GM12892 (cell line): ENCODE measurements at places on chromosomes 12 and 14.

- DNase-seq = no peak
Observed at GRCh38 chr12:14695715-14696141, 671 bp downstream of the GUCY2C start.

DNA sequence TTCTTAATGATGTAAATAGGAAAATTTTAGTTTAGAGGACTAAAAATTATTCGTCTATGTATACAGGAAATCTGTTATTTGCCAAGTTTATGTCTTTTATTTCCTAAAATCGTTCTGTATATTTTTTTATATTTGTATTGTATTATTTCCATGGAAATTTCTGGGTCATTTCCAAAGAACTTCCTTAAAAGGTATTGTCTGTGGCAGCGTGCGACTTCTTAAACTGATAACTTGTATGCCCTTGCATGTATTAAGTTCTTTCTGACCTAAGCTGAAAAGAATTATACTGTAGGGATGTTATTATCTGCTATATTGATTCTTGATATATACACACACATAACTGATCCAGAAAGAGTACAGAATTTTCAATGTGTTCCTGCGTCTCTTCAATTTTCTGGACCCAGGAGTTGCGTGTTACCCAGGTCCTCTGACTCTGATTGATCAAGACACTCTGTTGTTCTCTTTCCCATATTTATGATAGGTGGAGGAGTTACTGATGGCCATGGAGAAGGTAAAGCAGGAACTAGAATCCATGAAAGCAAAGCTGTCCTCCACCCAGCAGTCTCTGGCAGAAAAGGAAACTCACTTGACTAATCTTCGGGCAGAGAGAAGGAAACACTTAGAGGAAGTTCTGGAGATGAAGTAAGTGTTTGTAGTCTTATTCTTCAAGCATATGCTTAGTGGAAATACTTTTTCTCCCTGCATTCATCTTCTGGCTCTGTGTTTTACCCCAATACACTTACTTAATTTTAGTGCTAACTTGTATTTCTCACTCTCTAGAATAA, 298.5 kb downstream of the ERC1 start:
- DNase-seq = no peak

GRCh38 chr12:19440019-19440858, 947 bp downstream of the AEBP2 start:
- DNase-seq = peak; percentile 46

DNA sequence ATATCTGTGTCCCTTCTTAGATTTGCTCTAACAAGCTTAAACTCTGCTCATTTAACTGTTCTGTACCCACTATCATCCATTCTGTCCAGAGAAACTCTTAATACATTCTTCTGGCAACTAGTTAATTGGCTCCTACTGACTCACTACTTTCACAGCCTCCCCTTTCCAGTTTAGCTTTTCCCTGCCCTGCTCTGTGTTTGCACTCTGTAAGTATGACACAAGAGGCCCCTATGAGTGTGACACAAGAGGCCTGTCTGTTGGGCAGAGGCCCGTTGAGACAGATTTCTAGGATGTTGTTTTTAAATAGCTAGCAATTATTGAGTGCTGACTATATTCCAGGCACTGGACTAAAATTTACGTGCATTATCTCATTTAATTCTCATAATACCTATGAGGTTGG, 246.0 kb upstream of the DAAM1 start:
- DNase-seq = no peak

GRCh38 chr14:53979113-53979681, 22.6 kb upstream of the BMP4 start:
- no peak for DNase-seq

- no peak for DNase-seq
Observed at GRCh38 chr12:101642115-101643067, 47.6 kb downstream of the MYBPC1 start.

GRCh38 chr12:128914908-128915563, 61.8 kb downstream of the GLT1D1 start:
- no peak for DNase-seq

DNA sequence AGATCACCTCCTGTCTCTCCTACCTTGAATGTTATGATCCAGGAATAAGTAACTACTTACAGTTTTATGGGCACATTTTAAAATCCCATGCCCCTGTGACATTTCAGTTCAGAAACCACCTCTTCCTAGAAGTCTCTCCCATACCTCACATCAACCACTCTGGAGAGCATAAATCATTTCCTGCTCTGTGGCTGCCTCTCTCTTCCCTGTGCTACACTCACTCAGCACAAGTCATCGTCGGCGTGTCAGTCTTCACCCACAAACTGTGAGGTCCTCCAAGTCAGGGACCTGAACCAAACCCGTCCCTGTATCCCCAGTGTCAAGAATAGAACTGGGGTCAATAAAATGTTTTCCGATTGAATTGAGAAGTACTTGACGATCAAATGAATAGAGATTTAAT, 863.3 kb downstream of the BCL11B start:
- no peak for DNase-seq

- no peak for DNase-seq
Observed at GRCh38 chr14:98195256-98195655, 1076.7 kb downstream of the BCL11B start.

GRCh38 chr12:54294152-54294952, 6.5 kb downstream of the NFE2 start:
- DNase-seq = peak; percentile 66

DNA sequence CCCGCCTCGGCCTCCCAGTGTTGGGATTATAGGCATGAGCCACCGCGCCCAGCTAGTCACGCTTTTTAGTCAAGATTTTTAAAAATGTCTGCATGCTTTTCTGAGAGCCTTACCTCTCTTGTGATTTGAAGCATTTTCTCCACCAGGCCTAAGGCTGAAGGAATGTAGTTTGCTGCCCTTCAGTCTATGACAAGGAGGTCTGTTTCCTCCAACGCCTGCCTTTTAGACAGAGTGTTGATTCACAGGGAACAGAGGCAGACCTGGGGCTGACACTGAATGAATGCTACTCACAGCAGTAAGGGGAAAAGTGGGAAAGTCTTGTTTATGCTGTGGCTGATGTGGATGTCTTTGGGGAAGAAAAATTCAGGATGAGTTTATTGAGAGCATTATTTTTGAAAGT, 27.2 kb upstream of the MDM2 start:
- no peak for DNase-seq

GRCh38 chr12:119115296-119115905, 63.3 kb upstream of the HSPB8 start:
- no peak for DNase-seq

DNA sequence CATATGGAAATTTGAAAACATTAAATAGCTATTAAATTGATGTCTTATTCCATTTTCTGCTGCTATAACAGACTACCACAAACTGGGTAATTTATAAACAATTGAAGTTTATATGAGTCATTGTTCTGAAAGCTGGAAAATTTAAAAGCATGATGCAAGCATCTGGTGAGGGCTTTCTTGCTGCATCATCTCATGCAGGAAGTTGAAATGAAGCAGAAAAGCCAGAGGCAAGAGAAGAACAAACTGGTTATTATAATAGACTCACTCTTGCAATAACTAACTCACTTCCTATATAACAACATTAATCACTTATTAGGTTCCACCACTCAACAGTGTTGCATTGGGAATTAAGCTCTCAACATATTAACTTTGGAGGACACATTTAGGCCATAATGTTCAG, 1277.4 kb downstream of the LRFN5 start:
- no peak for DNase-seq

DNA sequence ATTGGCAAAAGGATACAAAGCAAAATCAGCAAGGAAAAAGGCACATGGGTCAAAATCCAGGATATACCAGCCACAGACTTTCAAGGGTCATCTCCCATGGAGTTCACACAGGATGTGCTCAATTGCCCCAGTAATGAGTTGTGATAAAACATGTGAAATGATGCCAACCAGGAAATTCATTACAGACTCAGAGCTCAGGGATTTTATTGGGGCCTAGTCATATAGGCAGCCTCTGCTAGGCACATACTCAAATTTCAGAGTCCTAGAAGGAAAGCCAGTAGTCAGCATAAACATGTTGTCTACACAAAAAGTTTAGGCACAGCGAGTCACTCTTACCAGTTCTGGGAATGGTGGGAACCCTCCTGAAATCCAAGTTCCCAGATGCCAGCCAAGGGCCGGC, 64.4 kb upstream of the OSBPL8 start:
- DNase-seq = no peak

DNA sequence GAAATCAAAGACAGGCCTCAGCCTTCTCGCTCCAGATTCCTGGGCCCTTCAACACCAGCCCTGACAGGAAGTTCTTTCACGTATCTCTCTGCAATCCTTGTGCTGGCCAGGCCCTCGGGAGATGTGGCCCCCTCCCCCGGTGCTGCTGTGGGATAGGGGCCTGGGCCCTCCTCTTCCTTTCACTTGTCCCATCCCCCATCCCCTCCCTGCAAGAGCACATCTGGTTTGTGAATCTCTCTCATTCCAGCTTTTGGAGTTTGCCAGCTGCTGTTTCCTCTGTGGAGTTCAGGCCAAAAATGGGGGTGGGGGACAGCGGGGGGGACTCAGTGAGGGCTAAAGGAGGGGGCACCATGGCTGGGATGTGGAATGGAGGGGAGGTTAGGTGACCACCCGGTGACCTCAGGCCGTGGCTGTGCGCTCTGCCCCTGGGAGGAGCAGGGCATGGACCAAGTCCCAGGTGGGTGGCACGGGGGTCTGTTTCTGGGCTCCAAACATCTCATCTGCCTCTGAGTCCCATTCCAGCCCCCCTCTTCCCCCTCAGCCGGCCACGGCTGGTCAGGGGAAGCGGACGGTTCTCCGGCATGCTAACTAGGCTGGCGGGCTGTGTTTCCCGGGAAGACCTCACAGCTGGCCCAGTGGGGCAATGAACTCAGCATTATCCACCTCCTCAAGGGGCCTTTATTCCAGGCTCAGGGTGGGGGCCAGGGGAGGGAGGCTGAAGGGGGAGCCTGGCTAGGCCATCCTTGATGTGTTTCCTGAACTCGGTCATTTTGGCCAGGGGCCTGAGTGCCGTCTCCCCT, 7.4 kb downstream of the LRP1 start:
- DNase-seq = no peak

DNA sequence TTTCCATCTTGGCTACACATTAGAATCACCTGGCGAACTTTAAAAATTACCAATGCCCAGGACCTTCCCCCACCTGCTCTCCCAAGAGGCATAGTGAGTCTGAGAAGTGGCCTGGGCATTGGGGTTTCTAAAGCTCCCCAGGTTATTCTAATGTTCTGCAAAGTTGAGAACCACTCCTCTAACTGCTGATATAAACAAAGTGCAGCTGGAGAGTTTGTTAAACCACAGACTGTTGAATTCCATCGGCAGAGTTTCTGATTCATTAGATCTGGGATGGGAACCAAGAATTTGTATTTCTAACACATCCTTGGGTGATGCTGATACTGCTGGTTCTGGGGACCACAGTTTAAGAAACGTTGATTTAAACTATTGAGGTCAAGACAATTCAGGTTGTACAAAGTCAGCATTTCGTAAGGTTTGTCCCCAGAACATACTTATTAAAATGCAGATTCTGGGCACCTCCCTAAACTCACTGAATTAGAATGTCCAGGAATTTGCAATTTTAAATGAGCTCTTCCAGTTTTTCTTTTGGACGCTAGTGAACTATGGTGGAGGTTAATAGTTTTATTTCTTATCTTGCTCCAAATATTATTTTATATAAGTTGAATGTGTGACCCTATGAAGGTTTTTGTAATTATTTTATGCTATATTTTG, 309.1 kb downstream of the NRXN3 start:
- DNase-seq = no peak

GRCh38 chr14:77217551-77217950, 36.0 kb downstream of the TMEM63C start:
- no peak for DNase-seq

DNA sequence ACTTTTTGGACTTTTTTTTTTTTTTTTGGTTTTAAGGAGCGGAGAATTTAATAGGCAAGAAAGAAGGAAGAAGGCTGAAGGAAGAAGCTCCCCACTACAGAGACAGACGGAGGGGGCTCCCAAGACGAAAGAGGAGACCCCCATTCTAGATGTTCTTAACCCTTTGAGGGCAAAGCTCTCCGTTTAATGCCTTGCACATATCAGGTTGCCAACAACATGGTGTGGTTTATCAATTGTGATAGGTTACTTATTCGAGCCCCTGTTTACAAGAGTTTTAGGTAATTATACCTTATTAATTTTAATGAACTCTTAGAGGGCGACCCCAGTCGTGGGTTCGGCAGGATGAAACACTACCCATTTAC, 1.2 kb upstream of the FBXO33 start:
- no peak for DNase-seq
